ENCODE measurements at places on chromosomes 7 and 10.

- no peak for DNase-seq
Measured at GRCh38 chr7:73555411-73555982, 2.0 kb downstream of the BCL7B start.

DNA sequence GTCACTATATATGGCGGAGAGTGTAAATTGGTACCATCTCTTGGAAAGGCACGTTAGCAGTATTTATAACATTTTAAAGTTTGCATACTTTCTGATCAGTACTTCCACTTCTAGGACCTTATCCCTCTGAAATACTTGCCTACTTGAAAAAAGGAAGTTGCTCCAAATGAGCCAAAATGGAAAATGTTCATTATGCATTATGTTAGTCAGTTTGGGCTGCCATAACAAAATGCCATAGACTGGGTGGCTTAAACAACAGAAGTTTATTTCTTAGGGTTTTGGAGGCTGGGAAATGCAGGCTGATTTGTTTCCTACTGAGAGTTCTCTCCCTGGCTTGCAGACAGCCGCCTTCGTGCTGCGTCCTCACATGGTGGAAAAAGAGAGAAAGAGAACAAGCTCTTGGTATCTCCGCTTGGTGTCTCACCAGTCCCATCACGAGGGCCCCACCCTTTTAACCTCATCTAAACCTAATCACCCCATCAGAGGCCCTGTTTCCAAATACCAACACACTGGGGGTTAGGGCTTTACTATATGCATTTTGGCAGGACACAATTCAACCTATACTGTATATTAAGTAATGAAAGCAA is 6.9 kb downstream of the SNX10 start:
- DNase-seq = no peak

DNA sequence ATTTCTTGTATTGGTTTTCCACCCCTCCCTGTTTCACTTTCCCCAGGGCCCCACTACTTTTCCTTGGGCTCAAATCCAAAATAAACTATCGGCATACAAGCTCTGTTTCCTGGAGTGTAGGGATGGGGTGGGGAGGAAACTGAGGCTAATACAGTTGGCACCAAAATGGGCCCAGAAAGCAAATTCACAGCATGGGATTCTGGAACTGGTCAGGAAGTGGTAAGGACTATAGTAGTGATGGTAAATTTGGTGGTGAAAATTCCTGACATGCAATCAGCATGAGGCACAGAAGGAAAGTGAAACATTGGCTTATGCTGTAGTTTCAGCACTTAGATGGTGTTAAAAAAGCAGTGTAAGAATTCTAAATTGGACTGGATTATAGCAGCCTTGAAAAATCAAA is 8.7 kb upstream of the SAMD9L start:
- no peak for DNase-seq

DNA sequence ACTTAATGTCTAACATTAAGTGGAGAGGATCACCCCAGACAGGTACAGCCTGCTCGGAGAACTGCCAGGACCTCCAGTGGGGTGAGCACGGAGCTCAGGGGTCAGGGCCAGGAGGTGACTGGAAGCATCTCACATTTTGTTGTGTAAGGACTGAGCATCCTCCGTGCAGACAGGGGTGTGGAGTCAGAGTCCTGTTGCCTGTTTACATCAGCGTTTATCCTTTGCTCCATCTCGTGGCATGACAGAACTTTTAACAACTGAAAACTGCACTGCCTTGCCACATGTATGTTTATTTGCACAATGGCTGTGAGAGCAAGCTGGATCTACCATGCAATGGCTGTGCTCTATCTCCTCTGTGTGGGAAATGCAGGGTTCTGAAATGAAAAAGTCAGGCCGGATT is 175.4 kb upstream of the AKR1E2 start:
- no peak for DNase-seq

- no peak for DNase-seq
Measured at GRCh38 chr10:23324351-23324750, 20.2 kb downstream of the C10orf67 start.

DNA sequence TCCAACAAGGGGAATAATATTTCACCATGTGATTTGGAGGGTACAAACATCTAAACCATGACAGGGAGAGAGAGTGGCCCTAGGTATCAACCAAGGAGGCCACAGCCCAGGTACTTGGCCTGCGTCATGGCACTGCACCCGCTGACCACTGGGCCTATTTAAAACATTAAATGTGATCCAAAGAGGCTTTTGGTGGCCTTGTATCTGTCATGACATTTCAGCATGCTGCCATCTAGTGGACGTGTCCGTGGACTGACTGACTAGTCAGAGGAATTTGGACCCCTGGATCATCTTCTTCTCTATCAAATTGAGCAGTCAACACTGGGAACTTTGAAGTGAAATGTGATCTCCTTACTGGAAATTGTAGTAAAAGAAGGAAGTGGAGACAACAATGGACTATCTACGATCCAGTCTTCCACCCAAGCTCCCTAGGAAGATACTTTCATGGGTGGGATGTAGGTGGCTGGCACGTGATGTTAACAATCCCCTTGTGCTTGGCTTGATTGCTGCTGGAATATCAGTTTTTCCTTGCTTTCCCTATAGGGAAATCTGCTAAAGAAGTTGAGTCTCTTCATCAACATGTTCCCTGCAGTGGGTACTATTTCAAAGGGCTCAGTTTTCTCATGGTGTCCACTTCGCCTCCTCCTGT is 24.6 kb upstream of the ITGA8 start:
- DNase-seq = no peak

DNA sequence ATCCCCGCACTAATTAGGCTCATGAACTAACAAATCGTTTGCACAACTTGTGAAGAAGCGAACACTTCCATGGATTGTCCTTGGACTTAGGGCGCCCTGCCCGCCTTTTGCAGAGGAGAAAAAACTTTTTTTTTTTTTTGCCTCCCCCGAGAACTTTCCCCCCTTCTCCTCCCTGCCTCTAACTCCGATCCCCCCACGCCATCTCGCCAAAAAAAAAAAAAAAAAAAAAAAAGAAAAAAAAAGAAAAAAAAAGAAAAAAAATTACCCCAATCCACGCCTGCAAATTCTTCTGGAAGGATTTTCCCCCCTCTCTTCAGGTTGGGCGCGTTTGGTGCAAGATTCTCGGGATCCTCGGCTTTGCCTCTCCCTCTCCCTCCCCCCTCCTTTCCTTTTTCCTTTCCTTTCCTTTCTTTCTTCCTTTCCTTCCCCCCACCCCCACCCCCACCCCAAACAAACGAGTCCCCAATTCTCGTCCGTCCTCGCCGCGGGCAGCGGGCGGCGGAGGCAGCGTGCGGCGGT is at the start of gene EMX2:
EMX2 (plus strand) TSS at position 41 of the 519 bp plus-strand sequence. CDS start 522 bp downstream, outside the sequence.
- DNase-seq = no peak

DNA sequence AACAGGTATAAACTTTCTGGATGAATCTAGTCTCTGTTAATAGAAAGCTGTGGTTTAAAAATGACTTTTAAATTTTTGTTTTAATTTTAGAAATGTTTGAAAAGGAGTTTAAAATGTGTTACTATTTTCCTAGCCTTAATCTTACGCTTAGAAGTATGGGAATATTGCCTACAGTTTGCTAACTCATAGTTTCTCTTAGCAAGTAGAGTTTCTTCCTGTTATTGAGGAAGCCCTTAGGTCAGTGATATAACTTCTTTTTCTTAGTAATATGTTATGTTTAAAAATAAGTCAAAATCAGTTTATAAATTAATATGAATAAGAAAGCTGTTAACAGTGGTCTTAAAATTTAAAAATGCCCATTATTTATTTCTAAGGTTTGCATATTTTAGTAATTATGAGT is 3.1 kb downstream of the STARD3NL start:
- no peak for DNase-seq

DNA sequence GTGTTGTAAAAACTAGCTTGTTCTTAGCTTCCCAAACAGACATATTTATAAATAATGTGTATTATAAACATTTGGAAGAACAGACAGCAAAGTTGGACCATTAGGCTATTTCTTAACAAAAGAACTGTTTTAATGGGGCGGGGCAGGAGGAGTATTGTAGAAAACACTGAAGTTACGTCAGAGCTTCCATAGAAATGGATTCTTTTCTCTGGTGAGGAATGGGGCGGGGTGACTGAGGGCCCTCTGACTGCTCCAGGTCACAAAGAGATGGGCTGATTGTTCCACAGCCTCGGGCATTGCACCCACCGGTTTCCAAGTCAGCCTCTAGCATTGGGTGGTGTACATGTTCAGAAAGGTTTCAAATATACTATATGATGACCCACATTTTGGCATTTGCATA is 36.8 kb upstream of the ADAM12 start:
- DNase-seq = no peak

GRCh38 chr7:128081808-128082207 is 50.6 kb upstream of the LRRC4 start:
- no peak for DNase-seq

- no peak for DNase-seq
Measured at GRCh38 chr10:19659920-19660655, 156.1 kb upstream of the PLXDC2 start.

DNA sequence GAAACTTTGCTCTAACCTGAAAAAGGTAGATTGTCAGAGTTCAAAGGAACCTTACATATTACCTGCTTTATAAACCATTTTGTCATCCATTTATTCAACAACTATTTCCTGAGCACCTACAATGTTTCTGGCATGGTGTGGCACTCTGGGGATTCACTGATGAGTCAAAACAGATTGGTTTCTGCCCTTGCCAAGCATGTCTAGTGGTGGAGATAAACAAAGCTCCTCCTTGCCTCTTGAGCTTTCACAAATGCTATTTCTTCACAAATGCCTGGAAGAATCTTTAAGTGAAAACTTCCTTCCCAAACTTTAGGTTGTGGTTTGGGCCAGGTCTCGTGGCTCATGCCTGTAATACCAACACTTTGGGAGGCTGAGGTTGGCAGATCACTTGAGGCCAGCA is 85.1 kb upstream of the RELN start:
- DNase-seq = no peak

- DNase-seq = no peak
Measured at GRCh38 chr7:116232350-116232749, 22.0 kb downstream of the TES start.

DNA sequence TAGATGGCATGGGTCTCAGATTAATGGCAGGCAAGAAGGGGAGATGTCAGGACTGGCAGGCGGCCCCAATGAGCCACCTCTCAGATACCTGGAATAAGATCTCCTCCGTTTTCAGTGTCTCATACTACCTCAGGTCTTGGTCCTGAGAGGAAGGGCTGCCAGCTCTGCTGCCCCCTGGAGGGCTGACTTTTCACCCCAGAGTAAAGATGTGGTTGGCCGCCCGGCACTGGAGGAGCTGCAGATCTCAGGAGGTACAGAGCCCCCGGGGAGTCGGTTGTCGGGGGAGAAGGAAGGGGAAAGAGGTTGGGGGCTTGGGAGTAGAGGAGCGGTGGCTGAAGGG is 642 bp upstream of the COL13A1 start:
- peak; percentile 2 for DNase-seq

DNA sequence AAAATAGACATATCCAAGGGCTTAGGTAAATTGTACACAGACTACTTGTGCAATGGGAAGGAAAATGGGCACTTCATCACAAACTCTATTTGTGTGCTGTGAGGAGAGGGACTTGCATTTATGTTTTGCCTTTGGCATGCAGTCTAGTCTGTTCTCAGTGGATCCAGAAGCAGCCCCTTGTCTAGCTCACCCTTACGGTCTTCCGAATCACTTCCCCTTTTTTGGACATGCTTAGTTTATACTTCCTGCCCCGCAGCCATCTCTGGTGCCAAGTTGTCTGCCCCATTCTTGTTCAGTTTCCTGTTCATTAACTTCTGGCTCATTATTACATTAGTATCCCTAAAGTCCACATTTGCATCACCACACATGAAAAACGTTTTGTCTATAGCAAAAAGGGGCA is 161.6 kb downstream of the NRCAM start:
- no peak for DNase-seq

DNA sequence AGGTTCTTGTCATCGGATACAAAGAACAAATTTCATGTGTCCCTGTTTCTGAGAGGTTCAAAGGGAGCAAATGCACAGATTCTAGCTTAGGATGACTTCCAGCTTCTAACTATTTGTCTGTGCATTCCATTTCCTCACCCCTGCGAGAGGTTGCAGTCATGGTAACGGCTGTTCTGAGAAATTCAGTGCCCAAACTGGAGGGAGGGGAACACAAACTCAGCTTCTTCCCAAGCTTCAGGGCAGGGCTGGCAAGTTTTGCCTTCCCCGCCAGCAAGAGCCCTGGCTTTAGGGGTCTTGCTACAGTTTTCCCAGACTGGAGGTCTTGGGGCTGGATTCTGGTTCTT is 11.1 kb downstream of the FAS start:
- no peak for DNase-seq

- no peak for DNase-seq
Measured at GRCh38 chr10:20993389-20993788, 96.3 kb upstream of the NEBL start.

DNA sequence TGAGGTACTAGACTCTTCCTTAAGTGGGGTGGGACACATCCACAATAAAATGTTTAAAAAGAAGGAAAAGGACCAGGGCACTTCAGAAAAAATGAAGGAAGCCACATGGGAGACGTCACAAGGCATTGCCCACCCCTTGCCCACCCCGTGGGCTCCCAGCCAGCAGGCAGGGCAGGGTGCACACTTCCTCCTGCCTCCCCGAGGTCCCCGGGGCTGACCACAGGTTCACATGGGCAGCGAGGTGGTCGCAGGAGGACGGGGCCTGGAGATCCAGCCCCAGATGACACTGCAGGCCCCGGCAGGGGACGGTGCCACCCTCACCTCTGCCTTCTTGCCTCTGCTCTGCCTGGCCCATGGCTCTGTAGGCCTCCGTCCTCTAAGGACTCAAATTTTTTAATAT is 45.6 kb downstream of the PWWP2B start:
- DNase-seq = no peak

- DNase-seq = no peak
Measured at GRCh38 chr7:22117222-22117621, 171.5 kb upstream of the CDCA7L start.

- peak; percentile 50 for DNase-seq
Measured at GRCh38 chr7:87876869-87877234, 559 bp downstream of the DBF4 start.

DNA sequence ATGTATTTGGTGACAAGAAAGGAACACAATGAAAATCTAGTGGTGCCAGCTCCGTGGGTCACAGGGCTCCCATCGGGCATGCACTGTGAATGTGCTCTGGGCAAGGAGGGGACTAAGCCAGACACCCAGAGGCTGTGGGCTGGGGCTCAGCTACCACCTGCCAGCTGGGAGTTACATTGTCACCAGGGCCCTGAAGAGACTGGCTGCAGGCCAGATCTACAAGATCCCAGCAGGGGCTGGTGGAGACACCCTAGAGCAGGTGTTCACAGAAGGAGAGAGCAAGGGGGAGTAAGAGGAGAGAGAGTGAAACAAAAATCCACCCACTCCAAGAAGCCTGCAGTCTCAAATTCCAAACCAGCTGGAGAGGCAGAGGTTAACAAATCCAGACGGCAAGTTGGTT is 116.6 kb upstream of the ADCY1 start:
- DNase-seq = peak; percentile 89

- no peak for DNase-seq
Measured at GRCh38 chr10:49650724-49651034, 28.8 kb upstream of the C10orf53 start.
